Activated naive CD4-positive, alpha-beta T cell treated with anti-CD3 and anti-CD28 coated beads for 36 hours (primary cell): ENCODE measurements at places on chromosomes 4 and X. TPM values are rescaled to one million over a fixed set of nuclear protein-coding genes. Genes with fewer than 3 reads are reported as not detected.

GRCh38 chr4:36321176-36321575 is 39.8 kb downstream of the DTHD1 start:
- DNase-seq, result no peak
- peaks cover 71% of the 10 kb centered on the region for H3K4me1 ChIP-seq
- peak overlapping the region; percentile 14 for H3K27ac ChIP-seq
- H3K4me3 ChIP-seq, result no peak overlapping the region
- no peaks in the 10 kb centered on the region for H3K36me3 ChIP-seq

Gene HS3ST1
- not detected for total RNA-seq

GRCh38 chrX:20265726-20266681 is 705 bp downstream of the RPS6KA3 start:
- H3K36me3 ChIP-seq, result no peaks in the 10 kb centered on the region
- peak; percentile 35 for DNase-seq
- peaks cover 27% of the 10 kb centered on the region for H3K4me1 ChIP-seq
- no peaks in the 10 kb centered on the region for H3K27me3 ChIP-seq
- H3K27ac ChIP-seq, result peak overlapping the region; percentile 91

Gene RAB33A
- 15.1 TPM for total RNA-seq

Gene GPR173
- total RNA-seq, result 0.05 TPM

Gene RAB39B
- total RNA-seq, result 11.6 TPM

DNA sequence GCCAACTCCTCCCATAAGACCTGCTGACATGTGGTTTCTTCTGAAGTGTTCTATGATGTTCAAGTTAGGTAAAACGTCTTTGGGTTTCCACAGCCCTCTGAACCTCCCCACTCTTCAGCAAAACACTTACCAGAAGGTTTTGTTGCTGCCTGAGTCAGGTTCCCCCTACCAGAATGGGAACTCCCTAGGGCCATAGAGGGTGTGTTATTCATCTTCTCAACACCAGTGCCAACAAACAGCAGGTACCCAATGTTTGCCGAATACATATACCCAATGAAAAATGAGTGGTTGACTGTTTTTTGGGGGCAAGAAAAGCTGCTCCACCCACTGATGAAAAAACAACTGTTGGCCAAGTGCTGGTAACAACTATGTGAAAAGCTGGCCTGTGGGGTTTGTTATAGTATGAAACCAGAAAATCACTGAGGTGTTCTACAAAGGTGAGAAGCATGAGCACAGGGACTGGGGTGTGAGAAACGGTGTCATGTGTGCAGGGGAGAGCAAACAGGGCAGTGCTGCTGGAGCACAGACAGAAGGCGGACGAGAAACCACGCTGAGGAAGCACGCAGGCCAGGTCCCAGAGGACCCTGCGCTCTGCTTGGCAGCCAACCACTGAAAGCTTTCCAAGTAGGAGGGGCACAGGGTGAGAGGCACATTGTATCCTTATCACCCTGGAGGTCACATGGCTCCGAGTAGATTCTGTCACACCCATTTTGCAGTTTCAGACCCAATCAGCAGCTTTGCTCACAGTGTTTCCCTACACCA is 28.8 kb downstream of the ATP8A1 start:
- H3K27me3 ChIP-seq, result no peaks in the 10 kb centered on the region
- H3K36me3 ChIP-seq, result peaks cover 15% of the 10 kb centered on the region
- peak; percentile 76 for DNase-seq
- peaks cover 57% of the 10 kb centered on the region for H3K4me1 ChIP-seq

DNA sequence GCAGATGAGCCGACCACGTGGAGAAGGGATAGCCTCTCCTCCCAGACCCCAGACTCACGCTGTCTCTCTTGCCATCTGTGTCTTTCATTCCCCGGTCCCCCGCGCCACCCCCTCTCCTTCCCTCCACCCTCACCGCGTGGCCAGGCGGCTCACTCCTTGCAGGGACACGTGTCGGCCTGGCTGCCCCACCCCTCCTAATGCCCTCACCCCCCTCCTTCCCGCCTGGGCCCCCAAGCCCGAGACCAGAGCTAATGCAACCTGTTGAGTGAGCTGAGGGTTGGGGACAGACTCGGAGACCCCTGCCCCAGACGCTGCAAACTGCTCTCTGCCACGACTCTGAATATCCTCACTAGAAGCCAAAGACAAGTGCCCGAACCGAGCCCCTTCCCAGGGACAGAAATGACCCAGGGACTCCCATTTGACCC is 1.8 kb downstream of the SLC38A5 start:
- peak overlapping the region; percentile 96 for H3K4me3 ChIP-seq
- peak overlapping the region; percentile 95 for H3K27ac ChIP-seq
- peaks cover 36% of the 10 kb centered on the region for H3K4me1 ChIP-seq
- DNase-seq, result peak; percentile 48
- H3K27me3 ChIP-seq, result no peaks in the 10 kb centered on the region

Gene SSX3
- total RNA-seq, result not detected

DNA sequence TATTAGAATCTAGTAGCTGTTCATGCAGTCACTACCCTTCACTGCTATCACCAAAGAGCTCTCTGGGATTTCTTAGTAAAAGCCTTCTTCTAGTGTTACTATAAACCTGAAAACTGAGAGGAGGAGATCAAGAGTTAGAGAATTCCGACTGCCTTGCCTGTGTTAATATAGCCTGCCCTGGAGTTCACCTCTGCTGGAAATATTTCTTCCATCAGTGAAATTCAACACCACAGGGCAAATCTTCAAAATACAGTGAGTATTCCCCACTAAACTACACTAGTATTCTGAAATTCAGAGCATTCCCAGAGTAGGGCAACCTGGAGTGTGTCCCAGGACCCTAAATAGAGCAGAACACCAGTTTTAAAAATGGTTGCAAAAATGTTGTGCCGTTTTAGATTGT is 301.1 kb downstream of the ARHGAP24 start:
- no peak for DNase-seq
- H3K4me3 ChIP-seq, result no peak overlapping the region
- no peaks in the 10 kb centered on the region for H3K27me3 ChIP-seq

Gene HPGD
- 2.8 TPM for total RNA-seq

DNA sequence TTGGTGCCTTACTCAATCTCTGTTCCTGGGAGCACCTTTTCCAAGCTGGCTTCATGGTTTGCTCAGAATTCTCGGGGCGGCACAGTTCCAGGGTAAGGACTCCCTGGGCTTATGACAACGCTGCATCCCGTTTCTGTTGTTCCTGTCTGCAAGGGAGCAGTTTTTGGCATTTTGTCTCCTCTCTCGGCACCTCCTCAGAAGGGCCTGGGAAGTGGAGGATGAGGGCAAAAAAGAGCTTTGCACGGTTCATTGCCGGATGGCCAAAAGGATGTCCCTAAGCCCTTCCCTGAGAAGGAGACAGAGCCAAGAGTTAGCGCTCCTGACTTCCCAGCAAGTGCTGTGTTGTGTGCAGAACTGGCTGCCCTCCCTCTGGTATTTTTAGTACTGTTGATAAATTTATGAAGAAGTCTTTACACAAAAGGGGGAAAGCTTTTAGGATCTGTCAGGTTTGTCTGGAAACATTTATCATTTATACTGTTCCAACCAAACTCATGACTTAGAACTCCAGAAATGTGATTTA is 13.4 kb downstream of the SRD5A3 start:
- no peak for DNase-seq
- no peak overlapping the region for H3K27ac ChIP-seq
- peaks cover 11% of the 10 kb centered on the region for H3K36me3 ChIP-seq

DNA sequence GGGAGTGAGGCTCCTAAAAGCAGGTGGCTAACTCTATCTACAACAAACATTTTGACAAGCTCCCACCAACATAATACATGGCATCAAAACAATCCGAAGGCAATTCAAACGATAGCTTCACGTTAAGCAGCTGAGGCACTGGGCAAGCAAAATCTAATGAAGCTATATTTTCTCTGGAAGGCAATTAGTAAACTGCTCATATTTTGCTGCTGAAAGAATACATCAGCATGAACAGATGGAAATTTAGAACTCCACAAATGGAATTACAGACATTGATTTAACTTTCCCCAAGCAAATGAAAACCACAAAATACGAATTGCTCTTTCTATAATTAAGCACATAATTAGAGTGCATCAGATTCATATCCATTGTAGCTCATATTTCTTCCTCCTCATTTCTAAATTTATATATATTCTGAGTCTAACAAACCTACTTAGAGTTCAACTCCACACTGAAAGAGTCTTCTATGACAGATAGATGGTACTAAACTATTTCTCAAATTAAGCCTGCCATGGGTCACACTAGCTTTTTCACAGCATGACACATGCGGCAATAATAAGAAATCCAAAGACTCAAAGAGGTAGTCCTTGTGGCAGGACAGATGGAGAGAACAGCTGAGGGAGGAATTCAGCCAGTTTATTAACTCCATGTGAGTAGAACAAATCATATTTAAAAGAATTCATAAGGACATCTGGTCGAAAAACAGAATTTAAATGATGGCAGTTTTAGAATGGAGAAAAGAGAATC is 305.4 kb downstream of the MAPK10 start:
- H3K36me3 ChIP-seq, result no peaks in the 10 kb centered on the region
- no peak for DNase-seq
- H3K27ac ChIP-seq, result no peak overlapping the region

GRCh38 chr4:66604192-66604591 is 933.9 kb upstream of the EPHA5 start:
- H3K4me3 ChIP-seq, result no peak overlapping the region
- H3K27ac ChIP-seq, result no peak overlapping the region
- DNase-seq, result no peak
- H3K36me3 ChIP-seq, result no peaks in the 10 kb centered on the region
- no peaks in the 10 kb centered on the region for H3K4me1 ChIP-seq
- no peaks in the 10 kb centered on the region for H3K27me3 ChIP-seq

DNA sequence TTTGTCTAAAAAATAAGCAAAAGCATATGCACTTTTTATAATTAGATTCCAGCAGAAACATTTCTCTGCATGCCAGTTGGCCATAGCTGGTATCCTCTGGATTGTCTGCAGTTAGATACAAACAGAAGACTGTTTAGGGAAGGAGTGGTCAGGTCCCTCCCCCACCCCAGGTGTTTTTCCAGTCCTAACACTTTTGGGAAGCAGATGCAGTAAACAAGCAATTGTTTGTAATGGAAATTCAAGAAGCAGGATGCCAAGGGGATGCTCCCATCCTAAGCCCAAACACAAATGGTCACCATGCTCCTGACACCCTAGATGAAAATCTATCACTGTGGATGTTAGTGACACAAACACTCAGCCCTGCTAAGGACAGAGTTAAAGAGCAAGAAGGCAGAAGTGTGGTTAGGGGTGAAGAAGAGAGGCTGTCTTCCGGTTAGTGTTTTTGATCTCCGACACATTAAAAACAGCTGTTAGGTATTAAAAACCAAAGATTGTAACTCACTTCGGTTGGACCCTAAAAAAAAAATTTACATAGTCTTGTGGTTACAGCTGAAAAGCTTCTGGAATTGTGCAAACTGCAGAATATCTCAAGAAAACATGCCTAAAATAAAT is 7.9 kb downstream of the LEF1 start:
- no peaks in the 10 kb centered on the region for H3K27me3 ChIP-seq
- H3K36me3 ChIP-seq, result peaks cover 81% of the 10 kb centered on the region
- peak overlapping the region; percentile 57 for H3K4me3 ChIP-seq
- peak overlapping the region; percentile 97 for H3K27ac ChIP-seq
